ENCODE measurements at places on chromosomes 2 and 18.
A peak's percentile ranks its signal among the peaks of the same experiment; 100 is the strongest.

- no peak for DNase-seq
Observed at GRCh38 chr2:62144689-62145477, 51.0 kb upstream of the B3GNT2 start.

- DNase-seq = peak; percentile 68
Observed at GRCh38 chr2:127086990-127087790, 19.8 kb downstream of the BIN1 start.

DNA sequence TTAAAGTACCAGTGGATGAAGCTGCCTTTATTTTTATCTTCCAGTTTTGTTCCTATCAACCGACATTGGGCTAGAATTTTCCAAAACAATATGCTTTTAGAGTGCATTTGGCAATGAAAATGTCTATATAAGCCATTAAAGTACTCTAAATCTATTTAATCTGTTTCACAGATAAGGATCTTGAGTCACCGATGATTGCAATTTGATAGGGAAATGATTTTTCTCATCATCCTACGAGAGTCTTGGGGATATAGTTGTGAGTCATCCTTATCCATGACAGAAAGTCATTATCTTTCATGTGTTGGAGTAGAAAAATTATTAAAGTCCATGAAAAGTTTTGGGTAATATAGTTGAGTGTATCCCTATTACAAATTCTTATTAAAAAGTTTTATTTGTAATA lies 26.1 kb downstream of the SLC39A10 start:
- DNase-seq = no peak

GRCh38 chr2:200023570-200023969 lies 68.2 kb downstream of the MAIP1 start:
- no peak for DNase-seq

DNA sequence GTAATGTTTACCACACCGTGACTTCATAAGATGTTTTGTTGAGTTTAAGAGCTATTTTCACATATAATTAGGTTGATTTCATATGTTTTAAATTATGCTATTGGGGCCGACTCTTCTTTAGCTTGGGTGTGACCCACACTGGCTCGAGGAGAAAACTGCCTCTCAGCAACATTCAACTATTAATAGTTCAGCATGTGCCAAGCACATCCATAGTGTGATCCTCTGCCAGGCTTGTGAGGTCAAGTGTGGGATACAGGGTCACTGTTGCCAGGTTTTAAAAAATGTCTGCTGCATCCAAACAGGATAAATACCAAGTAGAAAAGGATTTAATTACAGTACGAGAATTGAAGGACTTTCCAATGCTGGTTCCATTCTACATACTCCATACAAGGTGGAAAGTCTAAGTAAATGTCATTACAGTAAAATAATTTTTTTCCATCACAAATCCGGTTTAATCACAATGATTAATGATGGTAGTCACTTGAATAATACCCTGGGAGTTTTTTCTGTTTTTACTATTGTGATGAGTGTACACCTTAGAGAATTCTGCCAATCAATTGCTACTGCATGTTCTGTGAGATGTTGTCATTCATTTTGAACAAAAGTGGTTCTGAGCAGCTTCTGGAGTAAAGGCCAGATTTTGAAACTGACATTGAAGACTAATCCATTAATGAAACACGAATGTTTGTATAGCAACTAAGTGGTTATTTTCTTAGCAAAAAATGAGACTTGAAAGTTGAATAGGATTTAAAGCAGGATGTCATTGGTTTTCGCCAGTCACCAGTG lies 84.5 kb downstream of the ABI2 start:
- no peak for DNase-seq

DNA sequence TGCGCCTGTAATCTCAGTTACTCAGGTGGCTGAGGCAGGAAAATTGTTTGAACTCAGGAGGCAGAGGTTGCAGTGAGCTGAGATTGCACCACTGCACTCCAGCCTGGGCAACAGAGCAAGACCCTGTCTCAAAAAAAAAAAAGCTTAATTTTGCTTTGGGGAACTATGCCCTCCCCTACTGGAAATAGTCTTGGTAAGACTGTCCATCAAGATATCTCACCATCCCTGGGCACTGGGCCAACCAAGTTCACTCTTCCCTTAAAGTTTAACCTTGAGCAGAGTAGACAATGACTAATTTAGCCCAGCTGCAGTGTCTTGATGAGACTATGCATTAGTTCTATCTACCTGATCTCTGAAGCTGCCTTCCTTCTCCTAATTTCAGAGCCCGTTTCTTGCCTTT lies 44.7 kb downstream of the ASXL2 start:
- DNase-seq = no peak

- no peak for DNase-seq
Observed at GRCh38 chr2:188122985-188123384, 168.7 kb upstream of the GULP1 start.

All from head of caudate nucleus (tissue), 42 donors.